ENCODE measurements at places on chromosomes 16 and 17.

DNA sequence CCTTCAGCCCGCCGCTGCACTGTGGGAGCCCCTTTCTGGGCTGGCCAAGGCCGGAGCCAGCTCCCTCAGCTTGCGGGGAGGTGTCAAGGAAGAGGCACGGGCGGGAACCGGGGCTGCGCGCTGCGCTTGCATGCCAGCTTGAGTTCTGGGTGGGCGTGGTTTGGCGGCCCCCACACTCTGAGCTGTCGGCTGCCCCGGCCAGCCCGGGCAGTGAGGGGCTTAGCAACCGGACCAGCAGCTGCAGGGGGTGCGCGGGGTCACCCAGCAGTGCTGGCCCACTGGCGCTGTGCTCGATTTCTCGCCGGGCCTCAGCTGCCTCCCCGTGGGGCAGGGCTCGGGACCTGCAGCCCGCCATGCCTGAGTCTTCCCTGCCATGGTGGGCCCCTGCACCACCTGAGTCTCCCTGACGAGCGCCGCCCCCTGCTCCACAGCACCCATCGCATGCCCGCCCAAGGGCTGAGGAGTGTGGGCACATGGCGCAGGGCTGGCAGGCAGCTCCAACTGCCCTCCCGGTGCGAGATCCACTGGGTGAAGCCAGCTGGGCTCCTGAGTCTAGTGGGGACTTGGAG lies 17.0 kb downstream of the PRR11 start:
- no peaks in the 10 kb centered on the region for H3K27me3 ChIP-seq
- peaks cover 27% of the 10 kb centered on the region for H3K36me3 ChIP-seq
- H3K4me3 ChIP-seq = no peak overlapping the region
- DNase-seq = no peak

DNA sequence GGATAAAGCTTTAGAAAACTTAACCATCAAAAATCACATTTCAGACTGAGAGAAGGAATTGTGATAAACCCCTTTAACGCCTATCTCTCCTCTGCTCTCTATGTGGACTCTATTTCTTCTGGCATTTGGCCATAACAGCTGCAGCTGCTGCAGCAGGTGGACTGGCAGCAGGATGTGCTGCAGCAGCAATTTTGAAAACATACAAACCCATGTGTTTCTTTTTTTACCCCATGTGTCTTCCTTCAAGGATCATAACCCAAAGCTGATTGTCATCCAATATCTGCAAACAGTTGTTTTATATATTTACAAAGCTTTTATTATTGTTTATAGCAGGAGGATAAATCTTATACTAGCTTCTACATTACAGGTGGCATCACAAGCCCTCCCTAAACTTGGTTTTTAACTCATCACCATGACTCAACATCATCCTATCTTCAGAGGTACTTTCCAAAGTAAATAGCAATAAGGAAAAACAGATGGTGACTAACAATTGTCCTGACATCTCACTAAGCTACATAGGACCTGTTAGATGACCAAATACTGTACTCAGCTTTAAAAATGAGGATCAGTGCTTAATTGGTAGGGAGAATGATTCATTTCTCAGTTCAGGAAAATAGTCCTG lies 14.5 kb upstream of the KRTAP9-2 start:
- no peak for DNase-seq
- H3K4me3 ChIP-seq = no peak overlapping the region
- H3K27ac ChIP-seq = no peak overlapping the region
- no peaks in the 10 kb centered on the region for H3K36me3 ChIP-seq

DNA sequence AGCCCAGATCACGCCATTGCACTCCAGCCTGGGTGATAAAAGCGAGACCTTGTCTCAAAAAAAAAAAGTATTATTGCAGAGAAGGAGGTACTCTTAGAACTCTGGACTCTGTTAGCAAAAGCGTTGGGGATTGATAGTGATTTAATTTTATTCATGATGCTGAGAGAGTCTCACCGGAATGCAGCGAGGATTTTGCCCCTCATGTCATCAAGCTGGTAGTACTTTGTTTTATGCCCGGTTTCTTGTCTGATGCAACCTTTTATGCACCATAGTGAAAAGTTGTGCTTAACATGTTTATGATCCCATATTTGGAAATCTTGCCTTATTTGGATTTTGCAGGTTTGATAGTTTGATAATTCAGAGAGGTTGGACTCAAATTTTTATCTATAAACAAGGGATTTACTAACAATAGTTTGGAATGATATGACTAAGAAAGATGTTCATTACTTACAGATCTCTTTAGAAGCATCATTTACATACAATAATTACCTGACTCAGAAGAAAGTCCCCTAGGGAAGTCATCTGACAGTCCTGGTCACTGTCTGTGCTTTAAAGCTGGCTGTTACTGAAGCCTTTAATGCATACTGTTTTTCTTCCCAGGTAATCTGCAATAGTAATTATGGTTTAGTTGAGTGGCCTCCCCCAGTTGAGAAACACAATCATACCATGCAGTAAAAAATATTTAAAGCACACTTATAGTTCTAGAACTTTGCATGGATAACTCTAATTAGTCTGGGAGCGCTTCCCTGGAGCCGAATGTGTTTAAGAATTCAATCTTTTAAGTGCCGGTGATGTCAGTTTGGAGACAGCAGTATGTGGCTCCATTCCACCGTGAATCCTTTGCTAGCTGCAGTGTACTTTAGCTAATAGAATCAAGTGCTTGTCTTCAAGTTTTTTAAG lies 120.9 kb downstream of the PRKCA start:
- H3K4me3 ChIP-seq = no peak overlapping the region
- DNase-seq = no peak
- no peak overlapping the region for H3K27ac ChIP-seq
- H3K27me3 ChIP-seq = 0 out of 2 replicates have a peak, but pooled peaks cover 2% of the 10 kb centered on the region
- peaks cover 15% of the 10 kb centered on the region for H3K4me1 ChIP-seq

- H3K4me1 ChIP-seq = peaks cover 8% of the 10 kb centered on the region
- peaks cover 26% of the 10 kb centered on the region for H3K36me3 ChIP-seq
- no peak overlapping the region for H3K4me3 ChIP-seq
- peak overlapping the region; percentile 14 for H3K27ac ChIP-seq
- no peak for DNase-seq
- H3K27me3 ChIP-seq = no peaks in the 10 kb centered on the region
These were observed 16.1 kb downstream of the AMFR start for GRCh38 chr16:56409195-56409594.

DNA sequence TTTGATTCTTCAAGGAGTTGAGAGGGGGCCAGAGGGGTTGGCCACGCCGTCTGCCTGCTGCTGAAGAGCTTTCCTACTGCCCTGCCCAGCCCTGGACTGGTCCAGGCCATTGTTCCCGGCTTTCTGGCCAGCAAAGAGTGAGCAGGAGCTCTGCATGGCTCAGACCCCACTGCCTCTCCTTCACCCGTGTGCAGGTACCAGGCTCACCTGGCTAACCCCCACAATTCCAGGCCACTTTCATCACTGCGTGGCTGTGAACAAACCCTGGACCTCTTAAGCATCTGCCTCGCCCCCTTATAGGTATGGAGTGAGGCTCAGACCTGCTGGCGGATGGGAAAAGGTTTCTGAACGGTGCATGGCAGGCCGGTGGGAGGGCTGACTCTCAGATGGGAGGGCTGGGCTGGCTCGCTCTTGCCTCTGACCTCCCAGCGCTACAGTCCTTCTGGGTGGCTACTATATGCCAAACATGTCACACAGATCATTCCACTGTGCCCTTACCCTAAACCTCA lies 8.9 kb downstream of the ZNF319 start:
- no peaks in the 10 kb centered on the region for H3K27me3 ChIP-seq
- no peak for DNase-seq
- no peaks in the 10 kb centered on the region for H3K4me1 ChIP-seq
- no peak overlapping the region for H3K4me3 ChIP-seq
- no peak overlapping the region for H3K27ac ChIP-seq

- DNase-seq = no peak
- H3K27me3 ChIP-seq = no peaks in the 10 kb centered on the region
- peak overlapping the region; percentile 10 for H3K27ac ChIP-seq
- H3K4me1 ChIP-seq = peaks cover 54% of the 10 kb centered on the region
- H3K4me3 ChIP-seq = peak overlapping the region; percentile 20
These were observed 32.5 kb downstream of the UBE2O start for GRCh38 chr17:76420356-76421043.

DNA sequence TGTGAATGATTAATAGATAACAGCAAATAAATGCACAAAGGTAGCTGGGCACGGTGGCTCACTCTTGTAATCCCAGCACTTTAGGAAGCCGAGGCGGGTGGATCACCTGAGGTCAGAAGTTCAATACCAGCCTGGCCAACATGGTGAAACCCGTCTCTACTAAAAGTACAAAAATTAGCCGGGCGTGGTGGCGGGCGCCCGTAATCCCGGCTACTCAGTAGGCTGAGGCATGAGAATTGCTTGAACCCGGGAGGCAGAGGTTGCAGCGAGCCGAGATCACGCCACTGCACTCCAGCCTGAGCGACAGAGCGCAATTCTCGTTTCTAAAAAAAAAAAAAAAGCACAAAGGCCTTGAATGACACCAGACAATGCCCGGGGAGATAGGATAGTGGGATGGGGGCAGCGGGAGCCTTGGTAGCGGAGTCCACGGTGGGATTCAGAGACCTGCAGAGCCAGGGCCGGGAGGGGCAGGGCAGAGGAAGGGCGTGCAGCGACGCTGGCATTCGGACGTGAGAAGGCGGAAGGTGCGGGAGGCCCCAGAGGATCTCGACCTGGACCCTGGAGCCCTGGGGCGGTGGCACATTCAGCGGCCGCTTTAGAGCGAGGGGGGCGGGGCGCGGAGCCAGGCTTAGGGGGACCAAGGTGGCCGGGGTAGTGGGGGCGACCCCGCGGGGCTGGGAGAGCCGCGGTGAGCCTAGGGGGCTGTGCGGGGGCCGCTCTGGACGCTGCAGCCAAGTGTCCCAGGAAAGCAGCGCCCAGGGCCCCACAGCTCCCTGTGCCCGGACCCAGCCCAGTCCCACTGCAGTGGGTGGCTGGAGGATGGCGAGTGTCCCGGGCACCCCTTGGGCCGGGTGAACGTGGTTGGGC lies 999 bp upstream of the FLYWCH2 start:
- peak; percentile 77 for DNase-seq
- H3K27me3 ChIP-seq = no peaks in the 10 kb centered on the region
- peaks cover 9% of the 10 kb centered on the region for H3K4me1 ChIP-seq

GRCh38 chr17:21542991-21543390 lies 149.3 kb upstream of the KCNJ18 start:
- H3K36me3 ChIP-seq = no peaks in the 10 kb centered on the region
- DNase-seq = no peak
- no peak overlapping the region for H3K27ac ChIP-seq
- no peaks in the 10 kb centered on the region for H3K27me3 ChIP-seq

DNA sequence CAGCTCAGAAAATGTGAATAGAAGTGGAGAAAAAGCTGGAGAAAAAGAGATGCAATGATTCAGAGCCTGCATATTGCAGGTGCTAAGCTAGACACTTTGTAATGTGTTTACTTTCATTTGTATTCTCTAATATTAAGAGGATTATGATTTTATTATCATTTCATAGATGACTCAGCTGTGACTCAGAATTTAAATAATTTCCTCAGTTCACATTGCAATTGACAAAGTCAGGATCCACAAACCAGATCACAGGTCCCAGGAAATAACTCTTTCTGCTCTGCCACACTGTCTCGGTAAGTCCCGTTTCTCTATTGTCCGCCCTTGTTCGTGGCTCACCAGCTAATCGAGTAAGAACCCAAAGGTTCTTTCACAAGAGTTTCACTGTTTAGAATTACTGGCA lies 235.4 kb upstream of the MON1B start:
- no peaks in the 10 kb centered on the region for H3K36me3 ChIP-seq
- H3K27ac ChIP-seq = no peak overlapping the region
- H3K4me3 ChIP-seq = no peak overlapping the region
- no peak for DNase-seq
- peaks cover 8% of the 10 kb centered on the region for H3K4me1 ChIP-seq

GRCh38 chr17:68910789-68911431 lies 44.3 kb downstream of the ABCA8 start:
- H3K36me3 ChIP-seq = no peaks in the 10 kb centered on the region
- no peak overlapping the region for H3K4me3 ChIP-seq
- no peaks in the 10 kb centered on the region for H3K27me3 ChIP-seq
- no peak overlapping the region for H3K27ac ChIP-seq
- H3K4me1 ChIP-seq = no peaks in the 10 kb centered on the region
- no peak for DNase-seq
